ENCODE measurements at places on chromosomes 3 and 15. TPM values are rescaled to one million over a fixed set of nuclear protein-coding genes. Genes with fewer than 3 reads are reported as not detected.

GRCh38 chr15:58217460-58217859 lies 79.3 kb downstream of the AQP9 start:
- no peak for DNase-seq

PARP15 gene
- total RNA-seq, result not detected

GRCh38 chr3:155712008-155712407 lies 32.9 kb downstream of the PLCH1 start:
- DNase-seq, result no peak

DNA sequence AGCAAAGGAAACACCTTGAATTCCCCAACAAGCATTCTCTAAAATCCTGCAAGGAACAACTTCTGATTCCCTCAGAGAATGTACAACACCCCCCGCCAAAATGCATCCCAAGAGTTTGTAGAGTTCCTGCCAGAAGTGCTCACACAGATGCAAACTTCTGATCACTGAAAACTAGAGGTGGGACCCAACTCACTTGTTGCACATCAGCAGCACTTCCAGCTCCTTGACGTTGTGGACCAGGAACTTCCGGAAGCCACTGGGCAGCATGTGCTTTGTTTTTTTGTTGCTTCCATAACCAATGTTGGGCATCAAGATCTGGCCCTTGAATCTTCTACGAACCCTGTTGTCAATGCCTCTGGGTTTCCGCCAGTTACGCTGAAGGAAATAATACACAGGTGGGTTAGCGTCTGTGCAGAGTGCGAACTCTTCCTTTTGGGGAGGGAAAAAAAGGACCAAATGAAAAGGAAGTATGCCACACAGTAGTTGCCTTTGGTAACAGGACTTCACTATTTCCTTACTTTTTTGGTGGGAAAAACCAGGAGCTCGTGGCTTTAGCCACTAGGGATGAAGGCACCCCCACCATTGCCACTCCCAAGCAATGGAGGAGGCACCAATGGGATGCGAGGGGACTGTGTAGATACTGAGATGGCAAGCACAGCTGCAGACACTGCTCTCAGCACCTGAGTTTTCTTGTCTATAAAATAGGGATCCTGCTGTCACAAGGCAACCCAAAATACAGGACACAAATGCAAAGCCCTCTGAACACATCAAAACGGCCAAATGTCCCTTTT lies 2.0 kb downstream of the RPL32 start:
- DNase-seq, result no peak

- no peak for DNase-seq
Measured at GRCh38 chr3:104004956-104005355, 1361.8 kb upstream of the ALCAM start.

DNA sequence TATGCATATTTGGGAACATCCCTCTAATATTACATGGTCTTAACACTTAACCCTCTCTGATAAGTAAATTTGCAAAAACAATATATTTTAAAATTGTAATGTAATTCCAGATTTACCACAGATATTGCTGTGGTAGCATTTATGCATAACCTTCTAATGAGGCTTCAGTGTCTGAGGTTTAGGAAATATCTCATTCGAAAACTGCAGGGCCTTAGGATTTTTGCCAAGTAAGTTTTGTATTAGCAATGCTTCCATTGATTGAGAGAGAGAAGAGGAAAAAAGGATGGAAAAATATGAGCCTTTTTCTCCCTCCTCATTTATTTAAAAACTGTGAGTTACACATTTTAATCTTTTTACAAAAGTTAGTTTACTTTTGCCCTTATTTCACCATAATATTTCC lies 294.6 kb downstream of the EPHA3 start:
- DNase-seq, result no peak

- DNase-seq, result no peak
Measured at GRCh38 chr3:64291345-64291744, 66.1 kb upstream of the PRICKLE2 start.

SMC4 gene
- 109 TPM for total RNA-seq

Data from H7 (cell line).